ENCODE measurements at places on chromosomes 12 and 14.

DNA sequence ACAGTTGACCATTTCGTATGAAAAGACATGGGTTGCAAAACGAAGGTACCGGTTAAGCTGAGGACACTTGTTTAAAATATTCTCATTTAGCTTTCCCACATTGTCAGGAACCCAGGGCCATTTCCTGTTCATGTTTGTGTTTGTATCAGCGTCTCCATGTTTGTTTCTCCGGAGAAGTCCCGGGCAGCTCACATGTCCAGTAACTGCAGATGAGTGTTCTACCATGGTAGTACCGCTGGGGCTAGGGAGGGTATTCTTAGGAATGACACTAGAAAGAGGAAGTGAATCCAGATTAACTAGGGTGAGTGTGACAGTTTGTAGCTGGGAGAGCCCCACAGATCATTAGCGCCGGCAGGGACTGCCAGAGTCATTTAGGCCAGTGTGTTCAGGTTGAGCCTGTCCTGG, 50.0 kb upstream of the EVL start:
- DNase-seq, result no peak

DNA sequence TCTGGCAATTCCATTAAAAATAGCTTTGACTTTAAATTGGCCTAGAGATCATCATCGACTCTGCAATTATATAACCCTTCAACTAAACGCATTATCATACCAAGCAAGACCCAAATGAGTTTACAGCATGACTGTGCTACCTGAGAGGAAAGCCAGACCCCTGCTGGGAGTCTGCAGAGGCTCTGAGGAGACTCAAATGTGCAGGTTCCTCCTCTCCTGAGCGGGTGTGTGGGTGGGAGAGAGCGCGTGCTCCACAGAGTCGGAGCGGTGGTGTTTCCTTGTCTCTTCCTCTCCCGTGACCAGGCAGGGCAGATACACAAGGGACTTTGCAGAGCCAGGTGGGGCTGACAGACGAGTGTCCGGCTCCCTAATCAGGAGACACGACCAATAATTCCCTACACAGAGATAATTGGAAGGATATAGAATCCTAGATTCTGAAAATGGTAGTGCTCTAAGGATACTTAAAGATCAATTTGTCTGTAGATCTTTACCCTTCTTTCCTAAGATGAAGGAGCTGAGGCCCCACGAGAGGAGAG, 74.1 kb downstream of the SLC8A3 start:
- no peak for DNase-seq

- DNase-seq, result no peak
These were observed 35.8 kb downstream of the NFKBIA start for GRCh38 chr14:35368583-35369392.

GRCh38 chr12:100753837-100754236, 40.7 kb upstream of the ANO4 start:
- no peak for DNase-seq

GRCh38 chr12:104591257-104591885, 134.6 kb downstream of the CHST11 start:
- no peak for DNase-seq

GRCh38 chr12:75561921-75562320, 50.5 kb upstream of the KRR1 start:
- no peak for DNase-seq

GRCh38 chr12:8052679-8053078, 13.5 kb downstream of the C3AR1 start:
- DNase-seq, result no peak

DNA sequence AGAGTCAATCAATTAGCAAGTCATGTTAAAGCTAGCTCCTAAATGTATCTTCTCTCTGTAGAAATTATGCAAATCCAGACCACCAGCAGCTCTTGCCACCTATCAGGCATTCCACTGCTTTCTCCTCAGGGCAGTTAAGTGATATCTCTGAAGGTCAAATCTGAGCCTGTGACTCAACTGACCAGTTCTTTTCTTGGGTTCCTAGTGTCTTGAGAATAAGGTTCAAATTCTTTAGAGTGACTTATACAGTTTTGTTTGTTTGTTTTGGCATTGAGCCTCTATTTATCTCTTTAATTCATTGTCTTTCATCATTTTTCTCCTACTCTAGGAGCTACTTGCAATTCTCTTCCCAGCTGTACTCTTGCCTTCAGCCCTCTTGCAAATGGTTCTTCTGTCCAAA, 2.5 kb upstream of the LRIG3 start:
- DNase-seq, result no peak

- no peak for DNase-seq
These were observed 6.5 kb downstream of the MLH3 start for GRCh38 chr14:75044752-75045151.

DNA sequence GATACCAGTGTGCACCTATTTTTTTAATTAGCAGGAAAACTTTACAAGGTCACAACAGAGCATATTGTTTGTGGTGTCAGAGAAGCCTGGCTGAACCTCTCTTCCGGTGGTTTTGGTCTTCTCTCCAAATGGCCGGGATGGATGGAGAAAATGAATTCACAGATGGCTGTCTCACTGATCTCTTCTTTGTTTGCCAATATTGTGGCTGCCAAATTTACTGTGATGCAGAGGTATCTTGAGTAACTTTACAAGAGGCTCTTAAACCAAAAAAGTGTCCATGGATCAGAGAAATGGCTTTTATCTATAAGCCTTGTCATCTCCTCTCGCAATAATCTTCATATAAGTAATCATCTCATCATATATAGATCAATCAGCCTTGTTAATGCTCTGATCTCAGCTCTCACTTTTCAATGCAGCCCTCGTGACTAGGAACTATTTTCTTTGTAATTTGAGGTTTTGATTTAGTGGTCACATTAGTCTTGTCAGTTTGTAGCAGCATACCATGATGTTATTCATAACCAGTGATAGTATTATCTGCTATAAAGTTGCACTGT, 308.1 kb downstream of the EGLN3 start:
- no peak for DNase-seq

- DNase-seq, result no peak
These were observed 37.5 kb upstream of the PTHLH start for GRCh38 chr12:28010036-28010435.

DNA sequence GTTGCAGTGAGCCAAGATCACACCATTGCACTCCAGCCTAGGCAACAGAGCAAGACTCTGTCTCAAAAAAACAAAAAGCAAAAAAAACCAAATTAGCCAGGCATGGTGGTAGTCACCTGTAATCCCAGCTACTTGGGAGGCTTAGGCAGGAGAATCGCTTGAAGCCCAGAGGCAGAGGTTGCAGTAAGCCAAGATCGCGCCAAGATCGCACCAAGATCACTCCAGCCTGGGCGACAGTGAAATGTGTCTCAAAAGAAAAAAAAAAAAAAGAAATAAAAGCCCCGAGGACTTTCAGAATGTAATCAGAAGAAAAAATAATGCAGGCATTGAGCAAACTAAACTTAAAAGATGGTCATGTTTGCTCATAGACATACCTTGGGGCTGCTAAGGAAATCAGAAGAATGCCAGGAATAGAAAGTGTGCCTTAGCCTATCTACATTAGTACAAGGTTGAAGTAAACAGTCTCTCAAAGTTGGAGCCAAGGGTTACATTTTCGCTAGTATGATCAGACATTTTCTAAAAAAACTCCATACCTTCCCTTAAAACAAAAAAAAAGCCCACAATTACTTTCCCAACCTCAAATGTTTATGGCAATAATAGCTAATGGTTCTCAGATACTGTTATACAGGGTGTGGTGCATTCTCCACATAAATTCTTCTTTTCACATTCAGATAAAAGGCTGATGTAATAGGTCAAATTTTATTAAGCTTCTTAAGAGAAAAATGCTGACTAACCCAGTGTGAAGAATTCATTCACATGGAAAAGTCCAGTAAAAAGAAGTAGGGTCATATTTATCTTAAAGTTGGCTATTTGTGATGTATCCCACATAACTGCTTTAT, 15.8 kb downstream of the DTD2 start:
- DNase-seq, result no peak

DNA sequence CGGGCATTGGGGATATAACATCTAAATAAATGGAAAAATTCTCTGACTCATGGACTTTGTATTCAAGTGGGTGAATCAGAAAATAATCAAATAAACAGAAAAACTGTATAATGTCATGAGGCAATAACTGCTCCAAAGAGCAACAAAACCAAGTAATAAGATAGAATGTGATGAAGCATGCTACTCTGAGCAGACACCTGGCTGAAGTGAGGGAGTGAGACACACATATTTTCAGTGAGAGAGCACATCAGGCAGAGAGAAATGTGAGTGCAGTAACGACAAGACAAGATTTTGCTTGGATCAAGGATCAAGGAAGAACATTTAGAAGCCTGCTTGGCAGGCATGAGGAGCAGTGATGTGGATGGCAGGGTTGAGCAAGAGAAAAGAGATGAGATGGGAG, 75.8 kb upstream of the CCDC91 start:
- DNase-seq, result no peak

DNA sequence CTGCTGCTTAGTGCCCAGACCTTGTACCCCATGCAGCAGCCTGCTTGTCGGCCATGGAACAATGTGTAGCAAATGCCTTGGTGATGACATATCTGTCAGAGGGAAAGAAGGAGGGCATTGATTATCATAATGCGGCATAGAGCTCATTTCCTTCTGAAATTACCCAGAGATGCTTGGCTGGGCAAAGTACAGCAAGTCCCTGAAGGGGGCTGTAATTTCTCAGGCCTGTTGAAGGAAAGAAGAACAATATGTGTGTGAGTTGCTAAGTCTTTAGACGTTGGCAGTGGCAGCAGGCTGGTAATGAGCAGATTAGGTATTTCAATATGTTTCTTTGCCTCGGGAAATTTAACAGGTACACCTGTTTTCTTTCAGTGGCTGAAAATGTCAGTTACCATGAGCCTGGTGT, 128.6 kb downstream of the CRADD start:
- DNase-seq, result no peak

GRCh38 chr12:53097564-53098353, at the start of gene IGFBP6:
Gene IGFBP6, plus strand, starts transcription at chr12:53097667. Its CDS starts 51 bp downstream, at chr12:53097718.
- peak; percentile 30 for DNase-seq

DNA sequence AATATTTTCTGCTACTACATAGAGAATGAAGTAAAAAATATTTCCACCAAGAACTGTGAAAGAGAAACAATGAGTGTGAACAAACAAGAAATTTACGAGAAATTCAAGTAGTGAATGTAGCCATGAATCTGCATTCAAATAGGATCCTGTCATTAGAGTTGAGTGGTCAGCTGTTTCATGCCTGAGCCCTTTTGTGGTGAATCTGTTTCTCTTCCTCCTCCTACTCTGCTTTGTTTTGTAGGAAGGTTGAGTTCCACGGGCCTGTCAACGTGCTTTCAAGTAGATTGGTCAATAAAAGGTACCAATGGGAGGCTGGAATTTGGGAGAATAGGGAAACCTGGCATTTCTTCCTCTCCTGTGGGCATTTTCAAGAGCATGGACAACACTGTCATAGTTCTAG, 1749.6 kb upstream of the FLRT2 start:
- DNase-seq, result no peak

- DNase-seq, result no peak
These were observed 15.2 kb upstream of the CDK2AP1 start for GRCh38 chr12:123286652-123287373.

GRCh38 chr14:73463411-73463810, 5.1 kb upstream of the NUMB start:
- DNase-seq, result no peak

DNA sequence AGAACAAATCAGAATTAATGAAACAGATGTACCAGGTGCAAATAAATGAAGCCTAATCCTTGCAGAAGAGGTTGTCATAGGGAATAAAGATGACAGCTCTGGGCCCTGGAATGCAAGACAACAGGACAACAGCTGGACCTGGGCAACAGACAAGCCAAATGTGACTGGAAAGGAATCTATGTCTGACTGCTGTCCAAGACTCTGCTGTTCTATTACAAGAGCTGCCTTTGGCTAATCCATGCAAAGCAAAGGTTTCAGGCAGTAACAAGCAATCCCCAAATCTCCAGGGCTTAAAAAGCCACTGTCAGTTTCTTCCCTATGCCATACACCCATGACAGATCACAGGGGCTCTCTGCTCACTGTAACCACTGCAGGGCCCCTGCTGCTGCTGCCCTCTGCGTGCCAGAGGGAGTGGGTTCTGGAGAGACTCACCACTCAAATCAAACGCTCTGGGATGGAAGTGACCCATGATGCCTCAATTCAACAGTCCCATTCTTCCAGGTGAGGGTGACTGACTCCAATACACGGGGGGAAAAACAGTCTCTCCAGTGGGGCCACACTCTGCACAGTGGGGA, 218.9 kb upstream of the SFSWAP start:
- no peak for DNase-seq

GRCh38 chr12:2284321-2284813, 231.6 kb downstream of the CACNA1C start:
- DNase-seq, result no peak

DNA sequence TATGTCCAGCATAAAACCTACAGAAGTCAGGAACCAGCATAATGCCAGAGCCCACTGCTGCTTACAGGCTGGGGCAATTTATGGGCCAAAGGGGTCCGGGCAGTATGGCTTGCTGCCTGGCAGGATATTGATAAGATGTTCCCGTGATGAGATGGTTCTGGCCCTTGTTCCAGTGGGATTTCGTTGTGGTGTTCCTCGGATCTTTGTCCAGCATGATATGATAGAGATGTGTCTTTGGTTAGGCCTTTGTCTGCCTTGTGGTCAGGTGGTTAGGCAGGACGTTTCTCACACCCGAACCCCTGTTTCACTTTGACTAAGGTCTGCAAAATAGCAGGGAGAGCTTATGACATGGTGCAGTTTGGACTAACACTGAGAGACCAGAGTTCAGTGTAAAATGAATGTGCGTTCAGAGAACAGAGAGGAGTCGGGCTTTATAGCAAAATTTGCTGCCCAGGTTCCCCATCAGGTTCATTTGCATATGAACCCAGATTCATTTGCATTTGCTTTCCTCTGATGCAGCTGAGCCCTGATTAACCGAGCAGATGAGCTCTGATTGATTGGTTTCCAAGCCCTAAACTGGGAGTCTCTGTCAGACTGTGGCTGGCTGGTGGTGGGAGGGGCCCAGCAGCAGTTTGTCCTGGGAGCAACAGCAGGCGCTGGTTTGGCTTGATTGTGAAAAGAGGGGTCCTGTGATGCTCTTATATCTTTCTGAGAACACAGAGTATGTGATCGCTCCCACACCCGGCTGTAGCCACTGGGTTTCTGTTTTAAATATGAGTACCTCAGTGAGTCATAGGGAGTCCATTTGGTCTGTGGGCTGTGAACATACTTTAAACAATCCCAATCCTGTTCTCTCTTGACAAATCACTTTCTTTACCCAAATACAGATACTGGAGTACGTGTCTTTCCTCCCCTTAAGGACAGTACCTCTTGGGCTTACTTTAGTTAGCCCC, 156.3 kb upstream of the PZP start:
- DNase-seq, result no peak

GRCh38 chr12:56546680-56547079, 25.1 kb downstream of the RBMS2 start:
- DNase-seq, result no peak

GRCh38 chr12:72753571-72753970, 481.4 kb downstream of the TRHDE start:
- DNase-seq, result no peak

DNA sequence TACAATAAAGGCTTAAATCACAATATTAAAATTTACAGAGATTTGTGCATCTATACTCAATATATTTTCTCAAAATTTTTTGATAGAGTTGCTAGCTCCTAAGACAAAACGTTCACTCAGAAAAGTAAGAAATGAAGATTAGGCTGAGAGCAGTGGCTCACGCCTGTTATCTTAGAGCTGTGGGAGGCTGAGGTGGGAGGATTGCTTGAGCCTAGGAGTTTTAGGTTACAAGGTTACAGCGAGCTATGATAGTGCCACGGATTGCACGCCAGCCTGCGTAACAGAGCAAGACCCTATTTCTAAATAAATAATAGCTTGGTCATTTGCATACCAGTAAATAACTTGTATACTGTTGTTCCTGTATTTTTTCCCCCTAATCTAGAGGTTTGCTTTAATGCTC, 35.0 kb upstream of the CFL2 start:
- no peak for DNase-seq

Measured in stimulated activated CD8-positive, alpha-beta memory T cell treated with anti-CD3 and anti-CD28 coated beads, Interleukin-7, amount 100 ng/mL, for 24 hours (primary cell).